ENCODE measurements at places on chromosomes 12 and 14.

DNA sequence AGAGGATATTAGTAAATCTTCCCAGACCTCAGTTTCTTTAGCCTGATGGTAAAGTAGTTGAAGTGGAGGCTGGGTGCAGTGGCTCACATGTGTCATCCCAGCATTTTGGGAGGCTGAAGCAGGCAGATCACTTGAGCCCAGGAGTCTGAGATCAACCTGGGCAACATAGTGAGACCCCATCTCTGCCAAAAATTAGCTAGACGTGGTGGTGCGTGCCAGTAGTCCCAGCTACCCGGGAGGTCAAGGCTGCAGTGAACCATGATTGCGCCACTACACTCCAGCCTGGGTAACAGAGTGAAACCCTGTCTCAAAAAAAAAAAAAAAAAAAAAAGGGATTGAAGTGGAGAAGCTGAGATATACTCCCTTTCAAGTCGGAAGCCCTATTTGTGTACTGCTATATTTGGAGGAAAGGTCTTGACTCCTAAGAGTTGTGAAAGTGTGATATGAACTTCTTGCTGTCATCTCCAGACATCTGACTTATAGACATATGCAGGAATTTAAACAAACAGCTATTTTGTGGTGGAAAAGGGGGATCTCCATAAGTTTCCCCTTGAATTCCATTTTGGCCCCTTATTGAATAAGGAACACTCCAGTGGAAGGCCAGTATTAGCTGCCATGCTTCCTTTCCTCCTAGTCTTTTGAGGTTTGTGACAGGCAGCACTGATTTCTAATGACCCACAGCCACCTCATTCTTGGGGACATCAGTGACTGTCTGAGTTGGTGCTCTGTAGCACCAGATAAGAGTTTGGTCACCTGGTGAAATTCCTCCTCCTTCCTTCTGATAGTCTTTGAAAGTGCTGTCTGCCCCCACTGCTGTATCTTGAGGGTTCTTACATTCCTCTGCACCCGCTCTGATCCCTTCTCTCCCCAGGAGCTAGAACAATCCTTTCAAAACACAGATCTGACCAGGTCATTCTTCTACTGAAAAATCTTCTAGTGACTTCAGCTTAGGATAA lies 7.4 kb downstream of the ELK3 start:
- no peak for DNase-seq

DNA sequence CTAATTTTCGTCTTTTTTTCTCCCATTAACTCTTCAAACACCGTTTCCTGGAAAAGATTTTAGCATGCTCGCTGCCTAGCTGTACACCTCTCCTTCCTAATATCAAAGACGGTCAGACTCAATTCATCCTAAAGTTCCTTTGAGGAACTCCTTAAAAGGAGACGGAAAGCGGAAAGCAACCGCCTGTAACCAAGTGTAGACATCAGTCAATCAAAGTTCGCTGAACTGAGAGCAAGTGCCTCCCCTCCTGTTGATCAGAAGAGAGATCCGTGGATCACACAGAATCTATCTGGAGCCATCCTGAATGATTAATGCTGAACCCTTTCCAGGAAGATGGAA lies 412 bp upstream of the TEP1 start:
- DNase-seq, result no peak

- DNase-seq, result no peak
Measured at GRCh38 chr12:69028941-69029729, 96.2 kb upstream of the CPM start.

DNA sequence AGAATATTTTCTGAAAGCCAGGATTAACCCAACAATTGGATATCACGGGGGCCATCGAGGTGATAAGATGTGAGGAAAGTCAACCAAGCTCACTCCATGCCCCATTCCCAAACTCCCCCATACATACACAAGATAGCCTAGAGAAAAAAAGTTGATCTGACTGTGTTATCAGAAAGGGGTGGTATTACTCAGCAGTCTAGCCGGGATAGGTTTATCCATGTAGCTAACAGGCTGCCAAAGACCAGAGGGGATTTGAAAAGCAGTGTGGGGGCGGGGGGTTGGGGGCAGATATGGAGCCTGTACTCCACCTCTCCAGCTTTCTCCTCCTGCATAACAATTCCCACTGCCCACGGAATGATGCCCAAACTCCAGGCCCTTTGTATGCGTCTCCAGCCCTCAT lies 13.2 kb upstream of the MAP1LC3B2 start:
- DNase-seq, result no peak

DNA sequence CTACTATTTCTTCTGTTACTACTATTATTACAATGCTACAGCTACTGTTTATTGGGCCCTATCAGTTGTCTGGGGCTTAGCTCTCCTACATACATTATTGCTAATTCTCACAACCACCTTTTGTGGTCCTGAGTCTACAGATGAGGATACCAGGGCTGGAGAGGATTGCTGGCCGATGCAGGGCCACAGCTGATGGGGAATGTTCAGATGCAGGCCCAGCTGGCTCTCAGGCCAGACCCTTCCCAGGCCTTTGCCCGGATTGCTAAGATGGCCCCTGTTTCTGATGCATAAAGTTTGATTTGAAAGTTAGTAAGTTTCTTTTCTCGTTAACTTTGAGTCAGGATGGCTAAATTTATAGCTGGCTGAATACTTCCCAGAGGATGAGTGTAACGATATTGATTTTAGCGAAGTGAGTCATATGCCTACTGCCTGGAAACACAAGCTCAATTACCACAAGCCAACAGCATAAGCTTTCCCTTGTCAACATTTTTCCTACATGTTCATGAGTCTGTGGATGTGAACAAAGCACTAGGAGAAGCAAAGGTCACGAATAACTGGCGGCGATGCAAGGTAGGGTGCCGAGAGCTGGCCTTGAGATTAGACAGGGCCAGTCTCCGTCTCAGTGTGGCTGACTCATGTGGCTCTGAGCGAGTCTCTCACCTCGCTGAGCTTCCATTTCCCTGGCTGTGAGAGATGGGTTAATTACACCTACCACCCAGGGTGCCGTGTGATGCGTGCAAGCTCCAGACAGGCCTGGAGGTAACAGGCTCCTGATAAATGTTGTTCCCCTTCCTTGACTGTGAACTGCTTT lies 111.0 kb downstream of the BEGAIN start:
- DNase-seq, result no peak

DNA sequence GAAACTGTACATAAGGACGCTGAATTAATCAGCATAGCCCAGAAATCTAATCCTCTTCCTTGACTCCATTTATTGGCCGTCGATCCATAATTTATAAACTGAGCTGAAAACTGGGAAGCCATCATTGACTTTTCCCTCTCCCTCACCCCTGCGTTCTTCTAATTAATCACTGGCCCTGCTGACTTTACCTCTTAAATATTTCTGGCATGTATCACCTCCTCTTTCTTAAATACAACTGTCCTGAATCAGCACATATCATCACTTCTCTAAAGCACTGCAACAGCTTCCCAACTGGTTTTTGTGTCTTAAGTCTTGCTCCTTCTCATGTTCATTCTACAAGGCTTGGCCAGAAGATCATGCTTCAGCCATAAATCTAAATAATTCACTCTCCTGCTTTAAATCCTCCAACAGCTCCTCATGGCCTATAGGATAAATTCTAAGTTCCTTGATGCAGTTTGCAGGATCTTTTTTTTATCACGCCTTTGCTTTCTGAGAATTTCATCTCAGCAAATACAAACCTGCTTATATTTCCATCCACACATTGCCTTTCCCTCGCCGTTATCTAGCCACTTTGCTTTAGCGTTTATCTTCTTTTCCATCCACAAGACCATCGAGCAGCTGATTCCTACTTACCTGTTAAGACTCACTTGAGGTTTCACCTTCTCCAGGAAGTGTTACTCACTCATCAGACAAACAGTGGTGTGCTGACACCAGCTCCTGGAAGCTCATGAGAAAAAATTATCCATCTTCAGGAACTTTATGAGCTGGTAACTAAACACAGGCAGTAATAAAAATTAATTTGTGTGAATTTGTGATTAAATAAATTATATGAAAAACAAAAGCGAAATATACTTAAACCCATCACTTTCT lies 295.6 kb upstream of the FLRT2 start:
- DNase-seq, result no peak

DNA sequence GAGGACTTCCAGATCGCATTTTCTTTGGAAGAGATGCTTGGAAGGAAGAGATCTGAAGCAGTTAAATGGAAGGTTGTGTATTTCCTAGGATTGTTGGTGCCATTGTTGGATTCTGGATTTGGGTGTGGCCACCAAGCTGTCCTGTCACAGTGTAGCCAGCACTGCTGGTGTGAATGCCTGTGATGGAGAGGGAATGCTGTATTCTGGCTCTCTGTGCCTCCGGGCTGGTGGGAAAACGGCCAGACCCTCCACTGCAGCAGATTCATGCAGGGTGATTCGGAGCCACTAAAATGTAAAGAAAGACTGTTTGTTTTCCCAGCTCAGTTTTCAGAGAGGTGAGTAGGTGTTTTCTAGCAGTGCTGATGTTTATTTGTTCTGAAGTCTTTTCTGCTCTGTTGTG lies 30.7 kb upstream of the MANSC4 start:
- no peak for DNase-seq

DNA sequence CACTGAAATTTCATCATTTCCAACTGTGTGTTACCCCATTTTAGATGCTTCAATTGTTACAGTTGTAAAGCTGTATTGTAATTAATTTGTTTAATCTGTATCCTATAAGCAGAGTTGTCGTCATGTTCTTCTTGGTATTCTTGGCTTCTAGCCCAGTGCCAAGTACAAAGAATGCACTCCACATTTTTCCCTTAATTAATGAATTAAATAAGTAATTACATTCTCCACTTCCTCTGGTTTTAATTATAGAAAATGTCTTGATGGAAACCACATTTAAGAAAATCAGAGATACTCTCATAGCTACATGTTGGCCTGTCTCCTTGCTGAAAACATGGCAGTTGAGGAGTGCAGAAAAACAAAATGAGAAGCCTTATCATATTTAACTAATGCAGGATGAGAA lies 746 bp downstream of the DNAI7 start:
- DNase-seq, result no peak

DNA sequence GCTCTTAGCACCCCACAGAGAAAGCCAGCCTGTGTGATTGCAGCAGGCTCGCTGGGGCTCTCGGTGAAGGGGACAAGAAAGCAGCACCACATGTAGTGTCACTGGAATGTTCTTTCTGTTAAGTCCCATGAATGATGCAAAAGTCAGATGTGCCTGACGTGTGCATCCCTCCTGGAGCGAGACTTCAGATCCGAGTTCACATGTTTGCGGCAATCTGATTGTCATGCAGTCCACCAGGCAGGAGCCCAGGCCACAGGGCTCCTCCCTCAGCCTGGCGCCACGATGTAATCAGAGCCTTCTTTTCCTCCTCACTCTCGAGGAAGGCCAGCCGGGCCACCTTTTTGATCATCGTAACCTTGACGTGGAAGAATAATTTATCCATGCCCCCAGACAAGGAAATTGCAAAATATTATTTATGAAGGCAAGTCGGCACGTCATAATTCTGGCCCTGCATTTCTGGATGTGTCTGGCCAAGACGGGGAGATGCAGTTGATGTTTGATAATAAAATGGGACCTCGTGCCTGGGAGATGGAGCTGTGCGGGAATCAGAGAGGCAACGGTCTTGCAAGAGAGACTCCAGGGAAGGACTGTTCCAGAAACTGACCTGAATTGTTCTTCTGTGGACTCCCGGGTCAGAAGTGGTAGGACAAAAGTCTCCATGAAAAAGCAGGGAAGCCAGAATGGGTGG lies 214.6 kb downstream of the PHETA1 start:
- DNase-seq, result no peak

GRCh38 chr12:48973941-48974673 lies 2.6 kb upstream of the WNT10B start:
- DNase-seq, result no peak

GRCh38 chr12:127489061-127489460 lies 777.9 kb upstream of the TMEM132C start:
- DNase-seq, result no peak

- DNase-seq, result no peak
Measured at GRCh38 chr14:60943637-60944032, 37.2 kb downstream of the TRMT5 start.

Data from iPS DF 6.9 (cell line).